ENCODE measurements at places on chromosomes 12 and 14.

- no peak for DNase-seq
Measured at GRCh38 chr12:106582641-106583230, at the start of gene RFX4. Gene RFX4 (plus strand): TSS chr12:106583004. CDS start chr12:106583321, 317 bp downstream.

GRCh38 chr14:105865266-105865903 is 339.0 kb downstream of the TMEM121 start:
- no peak for DNase-seq

DNA sequence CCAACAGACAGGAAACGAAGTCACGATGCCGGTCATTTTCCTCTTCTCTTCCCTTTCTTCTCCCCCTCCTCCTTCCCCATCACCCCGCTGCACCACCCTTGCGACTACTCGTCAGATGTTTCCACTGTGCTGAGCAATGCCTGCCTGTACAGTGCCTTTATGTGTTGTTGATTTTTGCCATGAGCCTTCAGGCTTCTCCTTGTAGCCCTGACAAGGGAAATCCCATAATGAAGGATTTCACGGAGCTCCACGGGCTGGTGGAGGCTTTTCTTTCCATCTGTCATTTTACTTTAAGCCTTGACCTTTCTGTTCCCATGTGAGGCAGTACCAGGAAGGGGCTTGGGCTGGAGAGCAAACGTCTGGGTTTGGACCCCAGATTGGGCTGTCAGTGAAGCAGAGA is 28.7 kb upstream of the CCND2 start:
- no peak for DNase-seq

- DNase-seq = no peak
Measured at GRCh38 chr12:116881325-116881876, at the start of gene HRK. Gene HRK (minus strand): TSS chr12:116881441. CDS start chr12:116881307, 134 bp downstream.

- no peak for DNase-seq
Measured at GRCh38 chr12:9122091-9122609, 6.4 kb upstream of the A2M start.
